Astrocyte (in vitro differentiated cells and primary cell): ENCODE measurements at places on chromosomes 3 and 15. TPM values are rescaled to one million over a fixed set of nuclear protein-coding genes. Genes with fewer than 3 reads are reported as not detected.

The LRRIQ4 gene
- total RNA-seq = not detected in 2 replicates

The PEX5L gene
- 0.43 and 0.46 TPM in 2 replicates for total RNA-seq

The GPR62 gene
- total RNA-seq = not detected in 2 replicates

The C2CD4A gene
- not detected in 2 replicates for total RNA-seq

The TRIM42 gene
- total RNA-seq = not detected in 2 replicates

The FBN1 gene
- 210 and 298 TPM in 2 replicates for total RNA-seq

The ZMYND10 gene
- 0.39 and 0.55 TPM in 2 replicates for total RNA-seq

The GABRR3 gene
- not detected in 2 replicates for total RNA-seq

The STAB1 gene
- total RNA-seq = 0.39 TPM in 1 of 2 replicates, not detected in the other

The OXNAD1 gene
- total RNA-seq = 10.5 and 10.6 TPM in 2 replicates

DNA sequence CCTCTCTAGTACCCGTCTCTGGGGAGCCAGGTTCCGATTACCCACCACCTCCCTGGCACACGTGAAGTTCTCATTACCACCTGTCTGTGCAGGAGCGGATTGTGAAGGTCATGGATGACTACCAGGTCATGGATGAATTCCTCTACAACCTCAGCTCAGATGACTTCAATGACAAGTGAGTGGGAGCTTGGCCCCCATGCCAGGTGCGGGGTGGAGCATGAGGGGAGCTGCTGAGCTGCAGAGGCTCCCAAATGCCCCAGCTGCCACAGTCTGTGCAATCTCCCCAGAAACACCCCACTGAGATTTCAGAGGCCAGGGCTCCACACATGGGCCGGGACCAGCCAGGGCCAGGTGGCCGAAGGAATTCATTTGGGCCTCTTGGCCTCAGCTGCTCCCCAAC, 34.3 kb downstream of the DNAH1 start:
- no peak overlapping the region for H3K4me3 ChIP-seq
- H3K36me3 ChIP-seq = no peaks in the 10 kb centered on the region
- H3K27ac ChIP-seq = no peak overlapping the region
- no peaks in the 10 kb centered on the region for H3K27me3 ChIP-seq

- no peak overlapping the region for H3K4me3 ChIP-seq
- DNase-seq = peak; percentile 26
- H3K27ac ChIP-seq = no peak overlapping the region
- no peaks in the 10 kb centered on the region for H3K36me3 ChIP-seq
- no peaks in the 10 kb centered on the region for H3K4me1 ChIP-seq
- H3K27me3 ChIP-seq = no peaks in the 10 kb centered on the region
Observed at GRCh38 chr3:197406266-197406665, 107.9 kb upstream of the DLG1 start.

GRCh38 chr3:140472306-140473020, 205.4 kb upstream of the TRIM42 start:
- no peak for DNase-seq
- no peaks in the 10 kb centered on the region for H3K27me3 ChIP-seq
- peaks cover 7% of the 10 kb centered on the region for H3K4me1 ChIP-seq
- H3K27ac ChIP-seq = no peak overlapping the region

GRCh38 chr15:85725019-85725418, 69.7 kb downstream of the KLHL25 start:
- no peaks in the 10 kb centered on the region for H3K4me1 ChIP-seq
- H3K4me3 ChIP-seq = no peak overlapping the region
- DNase-seq = peak; percentile 27
- H3K27ac ChIP-seq = no peak overlapping the region
- H3K27me3 ChIP-seq = no peaks in the 10 kb centered on the region
- peaks cover 44% of the 10 kb centered on the region for H3K36me3 ChIP-seq

DNA sequence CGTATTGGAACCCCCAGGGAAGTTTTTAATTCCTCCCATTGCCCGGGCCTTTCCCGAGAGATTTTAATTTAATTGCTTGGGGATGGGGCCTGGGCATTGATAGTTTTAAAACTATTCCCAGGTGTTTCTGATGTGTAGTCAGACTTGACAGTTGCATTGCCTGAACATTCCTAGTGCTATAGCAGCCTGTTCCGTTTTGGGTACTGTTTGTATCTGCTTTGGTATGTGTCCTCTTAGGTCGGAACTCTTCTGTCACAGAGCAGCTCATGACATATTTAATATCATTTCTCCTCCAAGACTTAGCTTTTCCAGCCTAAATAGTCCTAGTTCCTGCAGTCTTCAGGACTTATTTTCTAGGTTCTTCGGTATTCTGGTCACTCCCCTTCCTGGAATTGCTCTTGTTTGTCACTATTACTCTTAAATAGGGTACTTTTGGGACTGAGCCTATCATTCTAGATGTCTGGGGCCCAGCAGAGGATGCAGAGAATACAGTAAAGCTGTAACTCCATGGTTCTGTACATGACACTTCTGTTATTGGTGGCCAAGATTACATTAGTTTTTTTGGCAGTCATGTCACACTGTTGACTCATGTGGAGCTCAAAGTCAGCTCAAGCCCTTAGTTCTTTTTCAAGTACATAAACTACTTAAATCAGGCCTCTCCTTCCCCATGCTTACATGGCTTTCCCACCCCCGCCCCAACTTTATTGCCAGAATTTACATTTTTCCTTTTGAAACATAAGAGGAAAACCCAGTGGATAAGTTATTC, 81.5 kb downstream of the BBX start:
- no peak overlapping the region for H3K4me3 ChIP-seq
- DNase-seq = peak; percentile 58
- no peaks in the 10 kb centered on the region for H3K36me3 ChIP-seq
- no peaks in the 10 kb centered on the region for H3K27me3 ChIP-seq

- no peaks in the 10 kb centered on the region for H3K27me3 ChIP-seq
- H3K4me3 ChIP-seq = no peak overlapping the region
- no peaks in the 10 kb centered on the region for H3K4me1 ChIP-seq
- no peak for DNase-seq
- H3K27ac ChIP-seq = no peak overlapping the region
- H3K36me3 ChIP-seq = no peaks in the 10 kb centered on the region
Observed at GRCh38 chr3:19595884-19596283, 338.1 kb downstream of the EFHB start.

GRCh38 chr3:55611121-55611520, 124.0 kb upstream of the WNT5A start:
- H3K4me1 ChIP-seq = no peaks in the 10 kb centered on the region
- peaks cover 3% of the 10 kb centered on the region for H3K27me3 ChIP-seq
- no peak overlapping the region for H3K27ac ChIP-seq
- H3K4me3 ChIP-seq = no peak overlapping the region
- DNase-seq = no peak

- no peak for DNase-seq
- H3K4me3 ChIP-seq = no peak overlapping the region
- H3K27ac ChIP-seq = no peak overlapping the region
- no peaks in the 10 kb centered on the region for H3K36me3 ChIP-seq
- no peaks in the 10 kb centered on the region for H3K27me3 ChIP-seq
Observed at GRCh38 chr3:94305835-94306611, 243.2 kb downstream of the NSUN3 start.

DNA sequence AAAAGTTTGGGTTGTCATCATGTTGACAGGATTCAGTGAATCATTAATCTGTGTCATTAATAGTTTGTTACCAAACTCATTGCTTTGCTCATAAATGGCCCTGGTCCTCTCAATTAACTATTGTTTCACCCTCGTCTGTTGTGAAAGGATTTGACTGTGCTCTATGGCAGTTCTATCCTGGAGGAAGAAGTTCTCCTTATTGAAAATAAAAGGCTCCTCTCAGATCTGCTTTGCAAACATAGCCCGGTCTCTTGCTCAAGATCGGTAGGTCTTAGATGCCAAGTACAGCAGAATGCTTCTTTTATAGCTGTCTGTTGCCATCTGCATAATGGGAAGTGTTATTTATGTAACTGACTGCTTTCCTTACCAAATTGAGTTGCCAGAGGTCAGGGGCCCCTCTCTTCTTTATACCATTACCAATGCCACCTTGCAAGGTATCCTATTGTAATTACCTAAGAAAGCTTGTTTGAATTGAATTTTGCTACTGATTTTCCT, 146.5 kb downstream of the EBLN2 start:
- DNase-seq = no peak
- no peaks in the 10 kb centered on the region for H3K4me1 ChIP-seq
- H3K27ac ChIP-seq = no peak overlapping the region
- no peaks in the 10 kb centered on the region for H3K36me3 ChIP-seq
- no peak overlapping the region for H3K4me3 ChIP-seq

GRCh38 chr3:192080336-192080735, 619.4 kb downstream of the PYDC2 start:
- DNase-seq = no peak
- no peaks in the 10 kb centered on the region for H3K27me3 ChIP-seq
- H3K36me3 ChIP-seq = no peaks in the 10 kb centered on the region
- H3K27ac ChIP-seq = no peak overlapping the region
- no peak overlapping the region for H3K4me3 ChIP-seq

DNA sequence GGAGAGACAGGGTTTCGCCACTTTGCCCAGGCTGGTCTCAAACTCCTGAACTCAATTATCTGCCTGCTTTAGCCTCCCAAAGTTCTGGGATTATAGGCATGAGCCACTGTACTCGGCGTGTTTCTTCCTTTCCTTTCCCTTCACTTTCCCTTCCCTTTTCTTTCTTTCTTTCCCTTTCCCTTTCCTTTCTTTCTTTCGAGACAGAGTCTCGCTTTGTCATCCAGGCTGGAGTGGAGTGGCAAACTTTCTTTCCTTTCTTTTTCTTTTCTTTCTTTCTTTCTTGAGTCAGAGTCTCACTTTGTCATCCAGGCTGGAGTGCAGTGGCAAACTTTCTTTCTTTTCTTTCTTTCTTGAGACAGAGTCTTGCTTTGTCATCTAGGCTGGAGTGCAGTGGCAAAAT, 17.4 kb upstream of the LDHAL6B start:
- peaks cover 23% of the 10 kb centered on the region for H3K4me1 ChIP-seq
- H3K27me3 ChIP-seq = no peaks in the 10 kb centered on the region
- H3K27ac ChIP-seq = no peak overlapping the region

DNA sequence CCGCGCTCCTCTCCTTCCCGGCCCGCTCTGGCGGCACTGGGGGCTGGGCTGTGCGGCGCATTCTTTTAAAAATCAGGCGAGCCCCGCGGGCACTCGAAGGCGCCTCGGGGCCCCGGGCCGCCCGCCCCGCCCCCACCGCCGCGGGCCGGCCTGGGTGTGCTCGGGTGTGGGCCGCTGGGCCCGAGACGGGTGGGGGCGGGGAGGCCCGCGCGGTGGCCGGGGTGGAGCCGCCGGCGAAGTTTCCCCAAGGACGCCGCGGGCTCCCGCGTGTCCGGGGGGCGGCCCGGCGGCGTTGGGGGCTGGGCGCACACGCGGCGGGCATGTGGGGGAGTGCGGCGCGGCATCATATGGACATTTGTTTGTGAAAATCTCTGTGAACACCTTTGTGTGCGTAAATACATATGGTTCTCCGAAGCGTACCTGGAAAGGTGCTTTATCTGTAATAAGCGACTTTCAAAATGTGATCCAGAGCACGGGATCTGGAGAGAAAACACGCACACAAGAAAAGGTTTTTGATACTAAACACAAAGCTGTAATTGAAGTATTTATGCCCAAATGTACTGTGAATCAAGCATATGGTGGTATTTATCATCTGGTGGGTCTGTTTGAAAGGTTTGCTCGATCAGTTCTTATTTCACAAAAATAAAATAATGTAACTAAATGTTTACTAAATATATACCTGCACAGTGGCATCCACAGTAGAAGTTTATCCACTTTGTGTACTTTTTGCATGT, 612 bp upstream of the TBL1XR1 start:
- H3K4me1 ChIP-seq = peaks cover 27% of the 10 kb centered on the region
- DNase-seq = no peak
- H3K4me3 ChIP-seq = peak overlapping the region; percentile 61
- H3K27me3 ChIP-seq = no peaks in the 10 kb centered on the region

- H3K4me3 ChIP-seq = no peak overlapping the region
- H3K36me3 ChIP-seq = no peaks in the 10 kb centered on the region
- DNase-seq = no peak
Observed at GRCh38 chr15:39885099-39885777, 34.8 kb downstream of the GPR176 start.
